Cardiac muscle cell (in vitro differentiated cells and primary cell): ENCODE measurements at places on chromosomes 16 and 17. TPM values are rescaled to one million over a fixed set of nuclear protein-coding genes. Genes with fewer than 3 reads are reported as not detected.

DRC7 gene
- 2.0 and 3.4 TPM in 2 replicates for polyA plus RNA-seq

GRCh38 chr17:49588726-49589576, 13.3 kb downstream of the NXPH3 start:
- DNase-seq, result no peak

DNA sequence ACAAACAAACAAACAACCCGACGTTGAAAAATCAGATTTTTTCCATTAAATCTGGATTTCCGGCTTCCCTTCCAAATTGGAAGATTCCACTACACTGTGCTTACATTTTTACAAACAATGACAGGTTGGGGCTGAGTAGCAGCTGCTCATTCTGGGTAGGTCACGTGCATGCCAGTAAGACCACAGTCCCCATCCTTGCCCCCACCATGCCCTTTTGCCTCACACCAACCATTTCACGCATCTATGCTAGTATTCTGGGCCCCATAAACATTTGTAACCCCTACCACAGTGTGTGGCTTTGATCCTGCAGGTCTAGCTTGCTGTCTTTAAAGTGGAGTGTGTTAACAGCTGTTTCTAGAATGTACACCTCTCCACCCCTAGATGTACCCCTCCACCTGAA, 366.1 kb downstream of the XYLT1 start:
- DNase-seq, result no peak

- DNase-seq, result no peak
These were observed 105.5 kb upstream of the AXIN2 start for GRCh38 chr17:65666876-65667321.

- DNase-seq, result no peak
These were observed 29.7 kb downstream of the ARL4D start for GRCh38 chr17:43428524-43428923.

DNA sequence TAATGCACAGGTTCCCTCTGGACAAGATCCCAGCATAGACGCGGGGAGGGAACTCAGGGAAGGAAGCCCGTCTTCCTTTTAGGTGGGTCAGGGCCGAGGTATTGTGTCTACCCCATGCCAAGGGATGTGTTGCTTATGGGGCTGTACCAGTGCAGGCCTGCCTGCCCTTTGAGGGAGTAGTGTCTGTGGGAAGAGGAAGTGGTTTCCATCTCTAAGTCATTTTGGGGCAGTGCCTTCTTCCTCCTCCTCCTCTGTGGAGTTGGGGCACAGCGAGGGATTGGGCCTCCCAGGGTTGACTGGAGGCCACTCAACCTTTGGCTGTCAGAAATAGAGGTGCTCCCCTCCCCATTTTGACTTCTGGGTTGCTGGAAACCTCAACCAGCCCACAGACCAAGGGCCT, 26.5 kb downstream of the GJD3 start:
- no peak for DNase-seq

MFAP4 gene
- polyA plus RNA-seq, result 22.6 and 23.4 TPM in 2 replicates

DNA sequence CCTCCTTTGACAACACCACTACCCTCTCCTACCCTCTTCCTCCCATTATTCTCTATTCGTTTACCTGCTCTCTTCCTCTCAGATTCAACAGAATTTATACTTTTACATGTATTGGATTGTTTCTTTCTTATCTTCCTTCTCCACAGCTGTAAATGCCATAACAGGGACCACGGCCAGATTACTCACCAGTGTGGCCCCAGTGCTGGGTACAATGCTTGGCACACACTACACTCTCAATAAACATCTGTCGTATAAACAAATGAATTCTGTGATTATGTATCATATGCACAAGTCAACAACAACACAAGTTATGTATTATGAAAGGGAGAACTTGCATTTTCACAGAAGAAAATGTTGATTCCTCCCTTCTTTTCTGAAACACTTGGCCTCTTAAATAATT, 20.0 kb downstream of the AARSD1 start:
- no peak for DNase-seq

DNA sequence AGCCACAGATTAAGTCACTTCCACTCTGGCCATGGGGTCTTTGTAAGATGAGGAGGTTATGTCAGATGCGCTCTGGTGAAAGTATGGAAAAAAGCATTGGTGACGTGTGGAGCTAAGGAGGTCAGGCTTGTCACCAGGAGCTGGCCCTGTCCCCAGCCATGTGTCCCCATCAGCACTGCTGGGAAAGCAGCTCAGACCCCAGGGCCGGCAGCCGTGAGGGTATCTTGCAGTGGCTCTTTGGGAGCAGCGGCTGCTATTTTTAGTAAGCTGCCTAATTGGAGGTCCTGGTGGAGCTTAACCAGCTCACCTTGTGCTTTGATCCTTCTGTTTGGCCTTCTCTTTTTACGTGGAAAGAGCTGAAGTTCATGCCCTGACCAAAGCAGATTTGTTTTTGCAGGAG, 60.9 kb downstream of the MPRIP start:
- DNase-seq, result peak; percentile 73

- DNase-seq, result no peak
These were observed 18.3 kb downstream of the ZSWIM7 start for GRCh38 chr17:15981208-15981607.

GRCh38 chr17:17824119-17824782, 12.5 kb downstream of the SREBF1 start:
- DNase-seq, result no peak

GRCh38 chr17:69607162-69607834, 192.8 kb downstream of the MAP2K6 start:
- DNase-seq, result peak; percentile 76

GRCh38 chr17:60422162-60422665, at the start of gene CHCT1:
Gene CHCT1 (plus strand): TSS chr17:60422489. CDS start chr17:60422593, 104 bp downstream.
- no peak for DNase-seq

DNA sequence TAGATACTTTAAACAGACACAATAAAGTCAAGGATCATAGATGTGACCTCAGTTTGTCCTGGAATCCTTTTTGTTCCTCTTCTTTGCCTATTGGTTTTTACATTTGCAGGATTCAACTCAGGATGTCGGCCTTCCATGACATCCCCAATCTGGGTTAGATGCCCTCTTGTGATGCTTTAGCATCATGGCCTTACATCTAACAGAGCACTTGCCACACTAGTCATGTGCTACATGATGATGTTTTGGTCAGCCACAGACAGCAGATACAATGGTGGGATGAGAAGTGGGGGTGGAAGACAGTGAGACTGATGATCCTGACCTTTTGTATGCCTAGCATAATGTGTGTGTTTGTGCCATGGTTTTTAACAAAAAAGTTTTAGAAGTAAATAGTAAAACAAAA, 1.8 kb upstream of the SYNRG start:
- DNase-seq, result no peak

DNA sequence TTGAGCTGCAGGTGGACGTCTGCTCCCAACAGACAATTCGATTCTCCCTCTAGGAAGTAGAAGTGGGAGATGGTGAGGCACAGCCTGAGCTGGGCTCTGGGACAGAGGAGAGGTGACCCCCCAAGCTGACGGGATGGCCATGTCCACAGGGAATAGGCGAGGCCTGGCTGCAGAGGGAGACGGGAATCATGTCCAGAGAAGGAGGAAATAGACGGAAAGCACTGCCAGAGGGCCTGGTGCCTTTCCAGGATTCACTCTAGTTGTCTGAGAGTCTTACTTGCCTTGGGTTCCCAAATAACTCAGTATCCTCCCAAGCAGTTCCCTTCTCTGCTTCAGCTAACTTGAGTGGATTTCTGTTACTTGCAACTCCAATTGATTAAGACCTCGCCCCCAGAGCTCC, 4.3 kb upstream of the CRISPLD2 start:
- no peak for DNase-seq

DNA sequence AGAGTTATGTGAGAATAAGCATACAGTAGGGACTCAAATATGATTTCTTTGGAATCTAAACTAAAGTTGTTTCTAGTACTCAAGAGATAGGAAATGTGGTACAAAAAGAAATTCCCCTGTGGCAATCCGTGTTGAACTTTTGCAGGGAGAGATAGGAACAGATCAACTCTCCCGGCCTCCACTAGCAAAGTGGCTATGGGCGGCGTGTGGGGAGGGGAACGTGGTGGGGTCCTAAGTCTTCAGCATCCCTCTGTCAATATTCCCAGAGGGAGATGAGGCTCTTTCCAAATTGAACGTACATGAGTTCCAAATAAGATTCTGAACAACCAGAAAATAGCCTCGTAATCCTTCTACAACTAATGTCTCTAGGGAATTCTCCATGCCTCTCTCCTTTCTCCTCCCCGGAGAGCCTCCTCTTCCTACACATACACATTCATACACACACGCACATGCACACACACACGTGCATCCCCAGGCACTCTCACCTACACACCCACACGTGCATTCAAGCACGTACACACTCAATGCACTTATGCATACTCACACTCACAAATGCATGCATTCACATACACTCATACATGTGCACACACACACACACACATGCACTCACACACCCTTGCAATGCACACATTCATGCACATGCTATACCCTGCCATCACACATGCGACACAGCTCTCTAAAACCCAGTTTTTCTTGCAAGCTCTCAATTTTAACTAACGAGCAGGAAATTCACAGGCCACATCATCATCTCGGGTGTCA, 244.8 kb downstream of the MAF start:
- no peak for DNase-seq

DNA sequence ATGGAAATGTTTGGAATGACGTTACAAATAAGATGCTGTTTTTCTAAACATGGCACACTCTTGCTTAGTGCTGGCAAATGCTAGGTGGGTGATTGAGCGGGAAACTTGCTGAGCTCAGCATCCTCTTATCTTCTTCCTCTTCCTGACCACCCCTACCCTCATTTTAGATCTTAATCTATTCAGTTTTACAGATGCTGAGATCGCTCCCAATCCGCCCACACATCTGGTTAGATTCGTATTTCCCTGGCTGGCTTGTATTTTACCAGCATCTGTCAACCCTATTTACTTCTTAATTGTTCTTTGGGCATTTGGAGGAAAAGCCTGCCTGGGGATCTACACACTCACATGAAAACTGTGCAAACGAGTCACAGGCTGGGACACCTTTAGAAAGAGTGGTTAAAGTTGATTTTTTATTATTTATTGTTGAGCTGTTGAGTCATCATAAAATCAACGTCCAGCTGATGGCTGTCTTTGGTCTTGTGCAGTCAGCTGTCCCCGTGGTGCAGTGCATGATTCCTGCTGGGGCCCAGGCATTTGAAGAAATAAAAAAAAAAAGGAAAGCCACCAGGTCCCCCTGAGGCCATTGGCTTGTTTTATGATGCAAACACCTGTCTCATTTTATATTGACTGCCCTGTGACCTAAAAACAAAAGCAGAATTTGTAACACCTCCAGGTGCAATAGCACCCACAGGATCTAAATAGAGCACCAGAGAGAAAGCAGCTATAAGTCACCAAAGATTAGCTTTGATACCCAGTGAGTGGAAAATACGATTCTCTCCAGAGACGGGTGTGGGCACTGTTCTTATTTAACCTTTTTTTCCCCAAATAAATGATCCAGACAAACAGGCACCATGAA, 258.6 kb downstream of the HS3ST3B1 start:
- DNase-seq, result no peak

- peak; percentile 76 for DNase-seq
These were observed 10.9 kb upstream of the IL34 start for GRCh38 chr16:70635336-70636016.

RAC3 gene
- 9.9 and 16.4 TPM in 2 replicates for polyA plus RNA-seq

METTL2A gene
- 24.2 and 30.8 TPM in 2 replicates for polyA plus RNA-seq

HSD11B2 gene
- polyA plus RNA-seq, result 0.26 and 0.84 TPM in 2 replicates

VTN gene
- 3.4 and 5.6 TPM in 2 replicates for polyA plus RNA-seq

INCA1 gene
- polyA plus RNA-seq, result 6.4 and 6.9 TPM in 2 replicates
